ENCODE measurements at places on chromosomes 2 and 18.
A peak's percentile ranks its signal among the peaks of the same experiment; 100 is the strongest.

- no peak for DNase-seq
Observed at GRCh38 chr2:149650006-149650405, 62.4 kb upstream of the MMADHC start.

DNA sequence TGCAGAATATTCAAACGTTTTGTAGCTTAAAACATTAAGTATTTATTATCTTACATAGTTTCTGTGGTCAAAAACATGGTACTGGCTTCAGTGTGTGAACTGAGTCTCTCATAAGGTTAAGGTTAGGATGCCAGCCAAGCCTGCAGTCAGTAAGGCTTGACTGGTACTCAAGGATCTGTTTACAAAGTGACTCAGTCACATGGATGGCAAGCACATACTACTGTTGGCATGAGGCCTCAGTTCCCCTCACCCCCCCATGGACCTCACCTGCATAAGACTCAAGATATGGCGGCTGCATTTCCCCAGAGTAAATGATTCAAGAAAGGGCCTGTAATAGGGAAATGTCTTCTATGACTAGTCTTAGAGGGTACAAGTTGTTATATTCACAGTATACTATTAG, 1167.5 kb downstream of the DPP10 start:
- DNase-seq: no peak

DNA sequence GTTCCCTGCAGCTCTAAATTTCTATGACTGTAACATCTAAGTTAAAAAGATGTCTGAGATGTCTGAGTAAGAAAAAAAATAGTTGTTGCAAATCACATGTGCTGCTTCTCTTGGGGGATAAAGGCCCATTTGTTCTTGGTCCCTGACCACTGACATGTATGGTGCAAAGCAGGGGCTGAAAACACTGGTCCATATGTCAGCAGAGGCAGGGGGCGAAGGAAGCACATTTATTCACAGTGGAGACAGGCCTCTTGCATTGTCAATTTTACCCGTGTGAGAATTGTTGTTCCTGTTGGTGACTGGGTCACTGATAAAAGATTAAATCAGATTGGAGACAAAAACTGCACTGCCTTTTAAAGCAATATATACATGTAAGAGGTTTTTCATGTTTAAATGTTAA, 38.8 kb downstream of the PRKCE start:
- no peak for DNase-seq

DNA sequence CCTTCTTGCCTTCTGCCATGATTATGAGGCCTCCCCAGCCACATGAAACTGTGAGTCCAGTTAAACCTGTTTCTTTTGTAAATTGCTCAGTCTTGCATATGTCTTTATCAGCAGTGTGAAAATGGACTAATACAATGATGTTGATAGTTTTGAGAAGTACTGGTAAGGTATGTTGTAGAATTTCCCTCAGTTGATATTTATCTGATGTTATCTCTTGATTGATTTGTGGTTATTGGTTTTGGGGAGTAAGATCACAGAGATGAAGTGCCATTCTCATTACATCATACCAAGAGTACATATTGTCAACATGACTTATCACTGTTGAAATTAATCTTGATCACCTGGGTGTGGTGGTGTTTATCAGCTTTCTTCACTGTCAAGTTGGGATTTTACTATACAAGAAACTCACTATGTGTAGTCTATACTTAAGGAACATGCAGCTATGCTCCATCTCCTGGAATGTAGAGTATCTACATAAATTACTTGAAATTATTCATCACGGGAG, 5.1 kb upstream of the SPAG16 start:
- DNase-seq: no peak

GRCh38 chr18:26719896-26720295, 145.6 kb downstream of the AQP4 start:
- no peak for DNase-seq

DNA sequence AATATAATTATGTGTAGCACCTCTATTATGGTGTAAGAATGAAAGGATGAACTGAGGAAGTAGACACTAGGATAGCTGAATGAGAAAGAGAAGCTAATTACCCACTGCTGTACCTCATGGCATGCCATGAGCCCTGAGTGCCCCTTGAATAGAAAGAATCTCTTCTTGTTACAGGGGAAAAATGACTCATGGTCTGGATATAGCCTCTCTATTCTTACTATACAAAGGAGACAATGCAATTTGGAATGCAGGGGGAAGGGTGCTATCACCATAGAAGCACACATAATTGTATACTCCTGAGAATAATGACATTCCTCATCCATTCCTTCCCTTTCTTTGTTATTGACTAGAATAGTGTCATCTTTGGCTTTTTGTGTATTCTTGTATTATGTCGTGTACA, 385.2 kb downstream of the CDH7 start:
- DNase-seq: no peak

DNA sequence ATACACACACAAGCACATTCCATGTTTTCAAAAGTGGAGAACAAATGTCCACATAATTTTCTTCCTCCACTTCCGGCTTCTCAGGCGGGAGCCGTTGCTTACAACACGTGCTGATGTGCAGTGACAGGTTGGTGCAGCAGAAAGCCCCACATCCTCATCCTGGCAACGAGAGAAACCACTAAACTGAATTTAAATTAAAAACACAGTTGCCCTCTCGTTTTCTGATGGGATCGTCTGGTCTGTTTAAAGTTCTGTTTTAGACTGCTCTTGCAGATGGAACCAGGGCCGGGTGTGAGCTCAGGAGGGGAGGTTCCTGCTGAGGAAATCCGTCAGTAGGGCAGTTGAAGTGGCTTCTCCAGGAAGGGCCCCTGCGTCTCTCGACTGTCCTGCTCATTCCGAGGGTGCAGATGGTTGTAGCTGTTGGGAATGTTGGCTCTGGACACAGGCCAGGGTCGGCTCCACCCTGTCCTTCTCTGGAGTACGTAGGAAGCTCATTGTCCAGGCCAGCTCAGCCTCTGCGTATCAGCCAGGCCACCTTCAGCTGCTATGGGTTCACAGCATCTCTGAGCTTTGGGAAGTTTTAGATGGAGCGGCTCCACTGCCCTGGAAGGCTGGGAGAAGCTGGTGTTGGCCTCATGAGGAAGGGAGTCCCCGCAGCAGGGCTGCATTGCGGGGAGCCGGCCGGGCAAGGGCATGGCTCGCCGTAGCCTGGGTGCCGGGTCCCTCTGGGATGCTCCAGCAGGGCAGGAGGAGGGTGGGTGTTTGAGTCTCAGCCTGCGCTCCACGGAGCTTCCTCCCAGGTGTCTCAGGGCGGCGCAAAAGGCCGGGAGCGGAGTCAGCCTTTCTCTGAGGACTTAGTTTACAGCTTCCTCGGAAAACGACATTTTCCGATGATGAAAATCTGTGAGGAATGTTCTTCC, 58.3 kb downstream of the NFATC1 start:
- no peak for DNase-seq

DNA sequence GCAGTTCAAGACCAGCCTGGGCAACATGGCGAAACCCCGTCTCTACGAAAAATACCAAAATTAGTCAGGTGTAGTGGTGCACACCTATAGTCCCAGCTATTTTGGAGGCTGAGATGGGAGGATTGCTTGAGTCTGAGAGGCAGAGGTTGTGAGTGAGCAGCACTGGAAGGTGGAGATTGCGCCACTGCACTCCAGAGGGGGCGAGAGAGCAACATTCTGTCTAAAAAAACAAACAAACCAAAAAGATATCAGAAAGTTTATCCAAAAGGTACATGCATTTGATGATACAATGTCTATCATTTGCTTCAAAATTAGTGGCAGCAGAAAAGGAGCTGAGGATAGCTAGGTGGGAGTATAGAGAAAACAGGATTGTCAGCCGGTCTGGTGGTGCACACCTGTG, 39.8 kb upstream of the CABLES1 start:
- no peak for DNase-seq

GRCh38 chr2:100599566-100599965, 36.8 kb downstream of the PDCL3 start:
- DNase-seq: no peak

DNA sequence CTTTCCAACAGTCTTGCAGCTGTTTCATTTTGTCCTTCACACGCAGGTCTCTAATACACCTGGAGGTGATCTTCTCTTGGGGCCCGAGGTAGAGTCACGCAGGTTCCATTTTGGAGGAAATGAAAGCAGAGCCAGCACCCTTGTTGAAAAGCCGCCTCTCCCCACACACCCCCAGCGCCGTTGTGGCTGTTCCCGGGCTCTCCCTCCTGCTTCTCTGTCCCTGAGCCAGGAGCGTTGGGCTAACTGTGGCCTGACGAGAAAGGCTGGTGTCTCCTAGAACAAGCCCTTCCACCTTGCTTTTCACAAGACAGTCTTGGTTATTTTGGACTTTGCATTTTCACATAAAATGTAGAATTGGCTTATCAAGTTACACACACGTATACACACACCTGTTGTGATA, 16.3 kb downstream of the SNED1 start:
- no peak for DNase-seq

DNA sequence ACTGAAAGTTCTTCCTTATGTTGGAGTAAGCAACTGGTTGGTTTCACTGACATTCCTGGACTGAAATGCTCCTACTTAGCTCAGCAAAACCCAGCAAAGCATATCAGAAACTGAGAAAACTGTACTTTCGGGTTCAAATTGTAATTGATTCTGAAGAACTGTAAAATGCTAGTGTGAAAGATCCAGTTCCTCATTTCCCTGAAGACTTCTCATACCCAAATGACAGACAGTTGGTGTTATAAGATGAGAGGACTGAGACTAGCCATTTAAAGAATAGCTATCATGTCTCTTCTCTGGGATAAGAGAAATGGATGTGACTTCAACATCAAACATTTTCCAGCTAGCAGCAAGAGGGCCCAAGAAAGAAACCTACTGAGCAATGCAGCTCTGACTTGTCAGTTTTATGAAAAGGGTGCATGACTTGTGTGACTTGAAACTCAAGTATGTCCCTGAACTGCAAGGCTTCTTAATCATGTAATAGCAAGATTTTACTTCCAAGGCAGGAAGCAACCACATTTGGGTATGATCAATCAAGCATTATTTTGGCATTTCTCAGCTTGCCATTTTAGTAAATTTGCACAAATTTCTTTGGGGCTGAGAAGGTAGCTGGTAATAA, 420.3 kb upstream of the MMADHC start:
- DNase-seq: no peak

DNA sequence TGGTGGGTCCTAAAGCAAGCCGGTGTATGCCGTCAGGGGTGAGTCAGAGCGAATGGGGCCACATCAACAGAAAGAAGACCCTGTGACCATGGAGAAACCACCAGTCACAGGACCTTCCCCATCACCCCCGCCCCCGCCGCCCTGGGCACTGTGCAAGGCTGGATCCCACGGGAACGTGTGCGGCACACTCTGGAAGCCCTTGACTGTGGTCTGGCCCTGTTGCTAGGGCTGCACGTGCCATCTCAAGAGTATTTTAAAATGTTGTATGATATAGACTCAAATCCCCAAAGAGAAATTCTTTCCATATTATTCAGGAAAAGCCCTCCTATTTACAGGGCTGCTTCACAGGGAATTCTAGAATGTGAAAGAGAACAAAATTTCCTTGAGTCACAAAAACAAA, 174.8 kb downstream of the BCL2 start:
- no peak for DNase-seq

DNA sequence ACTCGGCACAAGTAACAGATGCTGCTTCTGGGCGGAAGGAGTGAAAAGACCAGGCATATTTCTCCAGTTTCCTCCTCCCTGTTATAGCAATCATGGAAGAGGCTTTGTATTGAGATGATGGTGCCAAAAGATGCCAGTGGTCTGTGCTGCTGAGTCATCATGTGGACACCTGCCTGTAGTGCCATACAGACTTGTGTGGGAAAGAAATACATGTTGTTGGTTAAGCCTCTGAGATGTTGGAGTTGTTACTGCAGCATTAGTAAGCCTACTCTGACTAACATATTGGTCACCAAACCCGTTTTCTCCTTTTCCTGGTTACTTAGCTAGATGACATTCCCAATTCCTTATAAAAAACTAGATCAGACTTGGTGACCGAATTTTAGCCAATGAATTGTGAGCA, 356.9 kb downstream of the ZNF521 start:
- no peak for DNase-seq

GRCh38 chr2:174856447-174856846, 92.2 kb upstream of the CHRNA1 start:
- no peak for DNase-seq

GRCh38 chr18:77132369-77133050, at the start of gene MBP:
Gene MBP, minus strand, starts transcription at chr18:77132783. Its CDS starts 27,522 bp downstream, at chr18:77105261.
- peak; percentile 66 for DNase-seq

DNA sequence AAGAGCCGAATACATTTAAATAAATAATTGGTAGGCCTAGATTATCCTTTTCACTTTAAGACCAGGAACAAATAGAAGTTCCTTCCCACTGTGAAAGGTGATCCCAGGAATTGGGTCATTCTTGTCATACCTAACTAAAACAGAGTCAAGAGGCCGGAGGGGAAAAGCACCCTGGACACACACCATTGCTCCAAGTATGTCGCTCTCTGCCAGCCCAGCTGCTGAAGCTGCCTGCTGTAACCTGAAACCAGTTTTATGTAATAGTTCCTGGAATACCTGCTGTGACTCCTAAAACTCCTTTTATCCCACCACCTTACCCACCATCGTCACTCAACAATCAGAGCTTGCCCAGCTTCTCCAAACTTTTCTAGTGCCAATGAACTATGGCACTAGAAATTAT, 217.1 kb downstream of the PTPRM start:
- no peak for DNase-seq

- no peak for DNase-seq
Observed at GRCh38 chr18:45008694-45009413, 328.2 kb downstream of the SETBP1 start.

- no peak for DNase-seq
Observed at GRCh38 chr2:126887506-126887905, 11.2 kb upstream of the TEX51 start.

DNA sequence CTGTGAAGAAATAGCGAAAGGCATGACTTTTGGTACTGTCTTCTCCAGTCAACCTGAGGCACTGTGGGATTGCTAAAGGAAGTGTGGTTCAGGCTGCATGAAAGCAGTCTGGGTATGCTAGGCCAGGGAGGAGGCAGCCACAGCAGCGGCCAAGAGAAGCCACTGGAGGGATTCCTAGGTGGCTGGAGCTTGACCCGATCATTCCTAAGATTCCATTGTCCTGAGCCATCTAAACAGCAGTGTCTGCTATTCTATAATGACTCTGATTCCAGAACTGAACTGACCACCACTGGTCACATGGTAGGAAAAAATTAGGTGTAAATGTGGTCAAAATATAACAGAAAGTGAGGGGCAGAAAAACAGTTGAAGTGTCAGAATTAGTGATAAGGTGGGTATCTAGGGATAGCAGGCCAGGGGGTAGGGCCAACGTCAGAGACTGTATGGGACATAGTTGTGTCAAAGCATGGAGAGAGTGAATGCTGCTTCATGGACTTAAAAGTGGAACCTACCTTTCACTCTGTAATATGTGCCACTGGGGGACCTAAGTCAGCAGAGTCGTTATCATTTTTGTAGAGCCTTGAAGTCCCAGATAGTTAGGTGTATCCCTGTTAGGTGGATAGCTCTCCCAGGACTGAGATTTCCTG, 204.6 kb downstream of the CTNNA2 start:
- DNase-seq: no peak

Data from CD4-positive, alpha-beta T cell treated with Interleukin-21 for 1 hour (primary cell).